ENCODE measurements at places on chromosomes 3 and 15.

DNA sequence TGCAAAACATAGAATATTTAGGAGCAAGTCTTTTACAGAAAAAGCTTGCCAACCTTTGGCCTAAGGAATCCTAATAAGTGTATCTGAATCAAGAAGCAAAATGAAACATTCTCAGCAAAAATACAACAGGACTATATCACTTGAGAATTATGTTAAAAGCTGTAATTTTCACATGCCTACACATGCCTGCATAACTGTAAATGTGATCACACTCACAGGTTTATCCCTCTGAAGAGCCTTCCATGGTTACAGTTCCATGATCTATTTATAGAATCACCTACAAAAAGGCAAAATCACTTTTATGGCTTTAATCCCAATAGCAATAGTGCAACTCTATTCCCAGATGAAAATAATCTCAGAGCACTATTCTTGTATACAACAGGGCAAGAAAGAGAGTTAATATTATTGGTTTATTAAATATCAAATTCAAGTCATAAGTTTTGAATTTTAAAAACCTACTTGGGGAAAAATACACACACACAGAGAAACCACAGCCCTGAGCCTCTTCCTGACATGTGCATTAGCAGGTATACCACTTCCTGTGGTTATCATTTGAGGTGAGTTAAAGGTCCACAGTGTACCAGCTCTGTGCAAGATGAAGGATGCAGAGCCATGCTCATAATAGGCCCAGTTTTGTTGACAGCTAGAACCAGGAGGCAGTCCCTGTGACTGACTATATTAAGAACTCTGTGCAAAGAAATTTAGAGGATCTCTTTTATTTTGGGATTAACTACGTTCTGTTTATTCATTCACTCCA, 252.5 kb upstream of the TGFBR2 start:
- peak; percentile 66 for DNase-seq

- DNase-seq: peak; percentile 92
Measured at GRCh38 chr3:194333212-194333980, 17.7 kb downstream of the CPN2 start.

- DNase-seq: no peak
Measured at GRCh38 chr3:71672807-71673206, 52.4 kb downstream of the EIF4E3 start.

GRCh38 chr3:64340641-64341101, 115.4 kb upstream of the PRICKLE2 start:
- DNase-seq: no peak

- DNase-seq: no peak
Measured at GRCh38 chr15:27831384-27832236, 267.5 kb downstream of the OCA2 start.

DNA sequence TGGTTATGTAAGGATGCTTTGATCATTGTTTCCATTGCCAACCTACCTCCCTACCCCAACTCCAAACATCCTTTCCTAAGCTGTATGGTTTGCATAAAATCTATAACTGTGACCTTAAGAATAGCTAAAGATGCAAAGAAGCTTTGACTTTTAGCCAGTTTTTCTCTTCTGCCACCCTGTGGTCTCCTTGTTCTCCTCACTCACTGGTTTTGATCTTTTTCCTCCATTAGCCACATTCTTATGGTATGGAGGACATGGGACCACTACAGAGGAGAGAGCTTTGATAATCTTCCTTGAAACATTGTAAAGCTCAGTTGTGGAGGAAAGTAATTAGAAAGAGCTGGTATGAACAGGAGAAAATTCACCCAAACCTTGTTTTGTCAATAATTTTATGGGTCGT, 115.9 kb downstream of the NEK11 start:
- no peak for DNase-seq

DNA sequence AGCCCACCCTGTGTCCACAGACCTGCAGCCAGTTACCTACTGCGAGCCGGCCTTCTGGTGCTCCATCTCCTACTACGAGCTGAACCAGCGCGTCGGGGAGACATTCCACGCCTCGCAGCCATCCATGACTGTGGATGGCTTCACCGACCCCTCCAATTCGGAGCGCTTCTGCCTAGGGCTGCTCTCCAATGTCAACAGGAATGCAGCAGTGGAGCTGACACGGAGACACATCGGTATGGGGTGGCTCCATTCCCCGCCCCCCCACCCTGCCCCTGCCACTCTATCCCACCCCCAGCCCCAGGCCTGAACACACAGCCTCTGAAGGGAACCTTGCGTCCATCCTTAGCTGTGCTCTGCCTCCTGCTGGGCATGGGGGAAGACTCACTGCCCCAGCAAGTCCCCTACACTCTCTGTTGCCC, 73.2 kb downstream of the AAGAB start:
- DNase-seq: no peak

DNA sequence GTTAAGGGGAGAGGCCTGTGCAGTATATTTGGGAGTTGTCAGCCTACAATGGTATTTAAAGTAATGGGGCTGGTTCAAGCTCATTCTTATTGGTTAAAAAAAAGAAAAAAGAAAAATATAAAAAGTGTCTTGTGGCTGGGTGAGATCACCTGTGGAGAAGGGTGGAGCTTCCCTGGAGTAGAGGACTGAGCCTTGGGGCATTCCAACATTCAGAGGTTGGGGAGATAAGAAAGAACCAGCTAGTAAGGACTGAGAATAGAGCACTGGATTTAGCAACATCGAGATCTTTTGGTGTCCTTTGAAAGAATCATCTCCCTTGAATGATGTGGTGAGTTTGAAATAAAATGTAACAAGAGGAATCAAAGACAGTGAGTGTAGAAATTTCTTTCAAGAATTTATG, 5.2 kb downstream of the SLC49A4 start:
- DNase-seq: no peak

GRCh38 chr15:63188926-63189871, at the start of gene RAB8B:
Gene RAB8B, plus strand, starts transcription at chr15:63189606. Its CDS starts 19 bp downstream, at chr15:63189625.
- DNase-seq: peak; percentile 89

DNA sequence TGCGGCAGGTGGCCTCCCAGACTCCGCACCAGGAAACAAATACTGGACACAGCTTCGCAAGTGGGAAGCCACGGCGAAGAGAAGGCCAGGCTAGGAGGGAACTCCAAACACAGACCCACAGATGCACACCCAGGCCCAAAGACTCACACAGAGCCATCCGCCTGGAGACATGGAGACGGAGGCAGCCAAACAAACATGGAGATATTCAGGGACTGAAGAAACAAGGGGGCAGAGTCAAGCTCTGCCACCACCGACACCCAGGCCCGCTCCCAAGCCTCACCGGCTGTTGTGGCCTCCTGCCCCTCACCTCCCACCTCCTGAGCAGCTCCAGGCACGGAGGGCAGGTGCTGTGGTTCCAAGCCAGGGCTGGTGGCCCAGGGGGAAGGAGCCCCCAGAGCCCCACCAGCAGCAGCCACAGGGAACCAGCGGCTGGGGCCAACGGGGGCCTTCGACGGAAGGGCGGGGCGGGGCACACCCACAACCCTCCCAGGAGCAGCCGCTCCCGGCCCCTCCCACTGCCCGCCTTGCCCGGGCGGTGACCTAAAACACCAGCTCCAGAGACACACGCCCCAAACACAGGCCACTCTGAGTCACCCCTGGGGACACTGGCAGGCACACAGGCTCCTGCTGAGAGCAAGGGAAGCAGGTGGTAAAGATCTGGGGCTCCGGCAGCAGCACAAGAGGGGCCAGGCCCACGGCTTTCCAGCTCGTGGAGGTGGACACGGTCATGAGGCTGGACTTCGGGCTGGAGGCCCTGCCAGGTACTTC, 31.9 kb downstream of the TNK2 start:
- no peak for DNase-seq

- no peak for DNase-seq
Measured at GRCh38 chr3:47614788-47615187, 36.1 kb upstream of the CSPG5 start.

GRCh38 chr15:71278989-71279756, 163.9 kb downstream of the THSD4 start:
- no peak for DNase-seq

DNA sequence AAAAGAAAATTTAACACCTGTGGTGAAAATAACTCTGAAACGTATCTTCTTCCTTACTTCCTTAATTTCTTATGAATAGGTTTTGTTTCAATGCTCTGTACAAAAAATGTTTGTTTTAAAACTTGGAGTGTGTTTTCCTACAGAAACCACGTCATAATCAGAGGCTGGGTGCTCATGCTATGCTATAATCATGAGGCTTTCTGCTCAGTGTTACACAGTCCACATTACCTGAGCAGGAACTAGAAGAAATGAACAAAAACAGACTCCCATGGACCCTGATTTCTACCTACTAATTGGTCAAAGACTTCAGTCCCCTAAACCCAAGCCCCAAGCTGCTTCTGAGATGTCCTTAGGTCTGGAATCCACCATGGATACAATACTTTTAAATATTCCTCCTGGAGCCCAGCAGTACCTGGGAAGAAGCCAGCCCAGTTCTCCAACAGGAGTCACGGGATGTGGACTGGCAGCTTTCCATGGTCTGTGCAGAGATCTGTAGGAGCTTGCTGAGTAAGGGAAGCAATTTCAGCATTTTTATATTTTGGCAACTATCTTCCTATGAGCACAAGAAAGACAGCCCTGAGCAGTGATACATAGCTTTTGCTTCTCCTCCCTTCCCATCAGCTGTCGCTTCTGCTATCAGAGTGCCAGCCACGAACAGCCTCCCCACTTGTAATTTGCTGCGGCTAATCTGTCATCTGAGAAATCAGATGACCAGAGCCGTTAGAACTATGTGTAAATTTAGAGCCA, 65.6 kb downstream of the WDR72 start:
- no peak for DNase-seq

DNA sequence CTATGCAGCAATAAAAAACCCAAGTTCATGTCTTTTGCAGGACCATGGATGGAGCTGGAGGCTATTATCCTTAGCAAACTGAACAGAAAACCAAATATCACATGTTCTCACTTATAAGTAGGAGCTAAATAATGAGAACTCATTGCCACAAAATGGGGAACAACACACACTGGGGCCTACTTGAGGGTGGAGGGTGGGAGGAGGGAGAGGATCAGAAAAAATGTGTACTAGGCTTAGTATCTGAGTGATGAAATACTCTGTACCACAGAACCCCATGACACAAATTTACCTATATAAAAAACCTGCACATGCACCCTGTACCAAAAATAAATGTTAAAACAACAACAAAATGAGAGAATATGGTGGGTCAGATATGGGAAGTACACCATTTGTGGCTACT, 49.6 kb upstream of the AADACL2 start:
- no peak for DNase-seq

GRCh38 chr3:17670749-17671148, 71.7 kb downstream of the TBC1D5 start:
- DNase-seq: no peak

- DNase-seq: no peak
Measured at GRCh38 chr3:3589715-3590130, 209.5 kb upstream of the LRRN1 start.

- DNase-seq: no peak
Measured at GRCh38 chr3:150370122-150370602, 37.9 kb upstream of the TSC22D2 start.
